ENCODE measurements at places on chromosomes 1 and 21.

GRCh38 chr1:78052685-78053405 is 7.1 kb downstream of the GIPC2 start:
- DNase-seq: no peak

DNA sequence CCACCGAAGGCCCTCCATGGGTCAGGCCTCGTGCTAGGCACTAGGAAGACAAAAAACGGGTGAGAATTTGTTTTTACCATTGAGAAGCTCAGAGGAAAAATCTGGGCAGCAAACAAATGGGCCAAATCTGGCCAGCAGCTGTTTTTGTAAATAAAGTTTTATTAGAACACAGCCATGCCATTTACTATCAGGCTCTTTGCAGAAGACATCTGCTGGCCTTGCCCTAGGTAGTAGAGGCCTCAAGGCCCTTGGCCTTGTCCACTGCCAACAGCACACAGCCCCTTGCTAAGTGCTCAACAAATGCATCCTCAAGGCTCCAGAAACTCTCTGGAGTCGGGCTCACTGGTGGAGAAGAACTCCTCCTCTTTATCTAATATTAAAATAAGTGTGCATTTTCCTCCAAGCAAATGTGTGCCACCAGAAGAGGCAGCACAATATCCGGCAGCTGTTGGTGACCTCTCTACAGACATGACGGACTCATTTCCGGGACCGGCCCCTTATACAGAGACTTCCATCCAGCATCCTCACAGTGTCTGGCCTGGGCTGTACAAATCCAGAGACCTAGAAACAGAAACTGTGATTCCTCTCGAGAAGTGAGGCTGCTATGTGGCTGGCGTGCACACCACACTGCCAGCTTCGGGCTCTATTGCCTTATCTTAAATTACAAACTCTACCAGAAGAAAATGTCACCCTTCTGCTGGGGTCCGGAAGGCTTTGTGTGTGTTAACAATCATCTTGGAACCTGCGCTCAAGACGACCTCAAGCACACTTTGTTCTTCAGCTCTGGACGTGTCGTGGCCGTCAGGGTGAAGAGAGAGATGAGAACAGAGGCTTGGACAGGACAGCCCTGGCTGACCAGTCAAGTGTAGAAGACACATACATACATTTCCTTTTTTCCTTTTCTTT is 203.9 kb downstream of the TOMM20 start:
- DNase-seq: no peak

- DNase-seq: no peak
Measured at GRCh38 chr1:198018529-198018928, 101.4 kb downstream of the LHX9 start.

DNA sequence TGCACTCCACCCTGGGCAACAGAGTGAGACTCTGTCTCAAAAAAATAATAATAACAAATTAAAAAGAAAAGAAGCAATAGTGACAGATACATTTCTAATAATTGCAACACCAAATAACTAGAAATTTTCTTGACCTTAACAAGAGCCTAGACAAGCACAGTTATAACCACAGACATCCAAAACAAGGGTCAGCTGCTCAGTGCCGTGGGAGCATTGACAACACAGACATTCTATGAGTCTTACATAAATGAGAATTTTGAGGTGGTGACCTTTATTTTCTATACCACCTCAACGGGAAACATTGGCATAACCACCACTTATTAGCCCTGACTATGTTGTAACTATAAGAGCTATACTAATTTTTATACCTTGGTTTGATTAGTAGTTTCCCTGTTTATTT is 156.1 kb downstream of the NR5A2 start:
- no peak for DNase-seq

DNA sequence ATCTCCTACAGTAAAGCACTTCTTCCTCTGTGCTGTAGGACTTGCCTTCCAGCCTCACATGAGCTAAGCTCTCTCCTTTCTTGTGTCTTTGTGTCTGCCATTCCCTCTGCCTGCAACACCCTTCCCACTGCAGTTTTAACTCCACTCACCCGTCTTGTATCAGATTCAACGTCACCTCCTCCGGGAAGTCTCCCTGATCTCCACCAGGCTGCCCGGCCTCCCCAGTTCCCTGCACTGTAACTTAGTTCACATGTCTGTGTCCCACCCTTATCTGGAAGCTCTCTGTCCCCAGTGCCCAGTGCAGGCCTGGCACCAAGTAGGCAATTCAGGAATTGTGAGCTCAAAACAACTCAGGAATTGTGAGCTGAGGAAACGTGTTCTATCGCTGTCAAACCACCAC is 96.4 kb downstream of the GLIS1 start:
- DNase-seq: no peak
